SK-N-DZ (cell line): ENCODE measurements at places on chromosomes 7 and 10.

DNA sequence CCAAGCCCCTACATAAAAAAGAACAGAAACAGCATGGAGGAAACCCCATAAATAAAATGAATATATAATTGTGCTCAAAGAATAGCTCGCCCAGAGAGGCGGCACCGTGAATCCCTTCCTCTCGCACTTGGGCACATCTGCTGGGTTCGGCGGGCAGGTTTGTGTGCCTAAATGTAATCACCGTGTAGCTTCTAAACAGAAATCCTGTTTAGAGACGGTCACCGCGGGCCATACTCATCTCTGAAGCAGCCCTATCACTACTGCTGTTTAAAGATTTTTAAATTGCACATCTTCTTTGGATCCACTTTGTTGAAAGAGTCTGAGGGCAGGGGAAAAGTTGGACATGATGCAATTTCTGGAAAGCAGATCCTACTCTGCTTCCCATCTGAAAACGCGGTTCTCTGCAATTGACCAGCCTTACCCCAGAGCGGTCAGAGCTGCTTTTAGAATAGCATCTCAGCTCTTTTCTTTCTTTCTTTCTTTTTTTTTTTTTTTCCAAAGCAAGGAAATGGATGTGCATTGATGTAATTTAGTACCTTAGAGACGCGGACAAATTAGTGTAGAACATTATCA lies 6.4 kb downstream of the DRGX start:
- DNase-seq = no peak

GRCh38 chr10:79400146-79401004 lies 45.0 kb downstream of the ZCCHC24 start:
- peak; percentile 45 for DNase-seq

DNA sequence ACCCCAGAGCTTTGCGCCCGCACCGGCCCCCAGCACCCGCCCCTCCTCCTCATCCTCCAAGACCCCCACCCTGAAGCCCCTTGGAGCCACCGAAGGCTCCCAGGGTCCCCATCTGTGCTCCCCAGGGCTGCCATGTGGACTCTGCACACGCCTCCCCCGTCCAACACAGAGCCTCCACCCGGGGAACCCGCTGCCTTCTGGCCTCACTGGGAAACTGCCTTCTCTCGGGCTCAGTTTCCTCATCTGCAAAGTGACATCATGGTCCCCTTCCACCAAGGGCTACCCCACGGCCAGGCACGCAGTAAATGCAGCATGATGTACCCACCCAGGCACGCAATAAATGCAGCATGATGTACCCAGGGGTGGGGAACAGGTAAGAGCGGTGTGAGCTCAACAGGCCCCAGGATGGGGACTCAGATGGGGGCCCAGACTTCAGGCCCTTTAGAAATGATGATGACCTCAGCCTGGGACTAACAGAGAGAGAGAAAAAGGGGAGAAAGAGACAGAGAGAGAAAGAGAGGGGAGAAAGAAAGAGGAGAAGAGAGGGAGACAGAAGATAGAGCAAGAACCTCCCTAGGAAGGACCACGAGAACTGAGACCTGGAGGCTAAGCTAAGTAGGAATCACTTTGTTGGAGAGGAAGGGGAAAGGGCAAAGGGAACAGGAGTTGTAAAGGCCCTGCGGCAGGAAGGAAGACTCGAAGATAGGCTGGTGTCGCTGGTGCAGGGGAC lies 2.5 kb upstream of the MICALL2 start:
- DNase-seq = no peak

DNA sequence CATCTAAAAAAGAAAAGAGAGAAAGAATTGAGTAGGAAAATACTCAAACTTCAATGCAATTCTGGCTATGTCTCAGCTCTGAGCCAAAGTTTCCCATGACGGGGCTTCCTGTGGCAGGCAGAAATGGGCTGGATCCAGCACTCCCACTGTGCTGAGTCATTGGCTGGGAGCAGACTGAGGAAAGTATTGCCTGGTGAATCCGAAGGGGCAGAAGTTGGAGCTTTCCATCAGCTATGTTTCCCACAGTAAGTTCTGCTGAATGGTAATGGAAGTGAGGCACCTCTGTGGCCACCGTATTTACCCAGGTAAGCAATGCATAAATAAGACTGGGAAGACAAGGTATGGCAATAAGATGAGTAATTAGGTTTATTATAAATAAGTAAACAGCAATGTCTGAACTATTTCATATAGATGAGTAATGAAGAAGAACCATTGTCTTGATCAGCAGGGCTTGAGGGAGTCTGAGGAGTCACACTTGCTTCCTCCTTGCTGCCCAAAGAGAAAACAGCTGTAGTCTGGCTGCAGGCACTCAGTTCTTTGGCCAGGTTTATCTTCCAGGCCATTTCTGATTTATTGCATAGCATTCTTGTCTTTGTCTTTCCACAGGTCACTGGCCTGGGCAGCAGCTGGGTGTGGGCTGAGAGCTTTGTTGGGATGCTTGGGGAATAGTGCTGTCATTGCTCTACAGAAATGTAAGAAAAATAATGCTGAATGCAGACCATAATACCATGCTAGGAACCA lies 255.3 kb downstream of the DNAJB9 start:
- no peak for DNase-seq

GRCh38 chr10:110547139-110547761 lies 20.2 kb upstream of the SMC3 start:
- peak; percentile 65 for DNase-seq

DNA sequence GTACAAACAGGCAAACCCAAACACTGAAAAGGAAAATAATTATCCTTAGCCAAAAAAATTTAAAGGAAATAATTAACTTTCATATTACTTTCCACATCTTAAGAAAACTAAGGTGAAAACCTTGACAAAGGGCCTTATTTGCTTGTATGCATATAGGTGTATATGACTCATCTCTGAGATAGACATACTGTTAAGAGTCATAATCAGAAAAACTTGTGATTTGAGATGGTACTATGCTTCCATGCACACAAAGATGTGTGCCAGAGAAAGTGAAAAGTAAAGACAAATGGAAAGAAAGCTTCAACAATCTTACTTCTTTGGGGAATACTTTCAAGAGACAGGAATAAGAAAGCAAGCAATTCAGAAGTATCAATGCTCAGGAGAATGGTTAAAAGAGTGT lies 3.3 kb upstream of the CACNA2D1 start:
- no peak for DNase-seq

DNA sequence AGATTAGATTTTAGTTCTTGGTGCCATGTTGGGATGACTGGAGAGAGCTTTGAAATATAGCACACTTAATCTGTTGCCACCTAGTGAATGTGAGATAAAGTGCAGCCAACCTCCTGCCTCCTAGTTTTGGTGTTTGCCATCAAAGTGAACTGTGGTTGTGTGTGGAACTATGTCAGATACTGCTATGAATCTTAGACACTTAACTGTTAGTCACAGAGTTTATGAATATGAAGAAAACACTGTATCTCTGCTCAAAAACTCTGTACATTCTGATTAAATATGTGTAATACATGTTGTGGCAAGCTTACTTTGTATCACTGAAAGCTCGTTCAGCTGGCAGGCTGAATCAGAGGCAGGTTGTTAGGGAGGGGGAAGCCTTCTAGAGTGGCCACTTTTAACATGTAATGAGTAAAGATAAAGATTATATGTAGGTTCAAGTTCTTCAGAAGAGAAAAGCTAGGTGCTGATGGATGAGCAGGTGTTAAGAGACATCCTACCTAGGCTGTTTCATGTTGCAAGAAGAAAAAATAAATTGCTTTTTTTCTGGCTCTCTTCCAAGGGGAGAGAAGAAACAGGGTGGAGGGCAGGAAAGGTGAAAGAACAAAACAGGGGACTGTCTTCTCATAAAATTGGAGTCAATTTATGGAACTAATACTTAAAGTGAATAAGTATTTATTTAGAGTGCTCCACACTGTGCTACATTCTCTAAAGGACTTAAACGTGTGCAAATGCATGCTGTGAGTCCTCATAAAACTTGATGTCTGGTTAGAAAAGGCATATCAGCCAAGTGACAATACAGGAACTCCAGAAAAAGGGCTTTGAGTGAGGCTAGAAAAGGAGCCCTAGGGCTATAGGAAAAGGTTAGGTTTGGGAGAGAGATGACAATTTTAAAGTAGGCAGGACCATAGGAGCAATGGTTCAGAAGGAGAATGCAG lies 14.1 kb upstream of the LAMB1 start:
- DNase-seq = no peak

- no peak for DNase-seq
These were observed 20.3 kb upstream of the NFKB2 start for GRCh38 chr10:102375250-102375649.

GRCh38 chr7:32525839-32526238 lies 30.6 kb downstream of the AVL9 start:
- DNase-seq = no peak

DNA sequence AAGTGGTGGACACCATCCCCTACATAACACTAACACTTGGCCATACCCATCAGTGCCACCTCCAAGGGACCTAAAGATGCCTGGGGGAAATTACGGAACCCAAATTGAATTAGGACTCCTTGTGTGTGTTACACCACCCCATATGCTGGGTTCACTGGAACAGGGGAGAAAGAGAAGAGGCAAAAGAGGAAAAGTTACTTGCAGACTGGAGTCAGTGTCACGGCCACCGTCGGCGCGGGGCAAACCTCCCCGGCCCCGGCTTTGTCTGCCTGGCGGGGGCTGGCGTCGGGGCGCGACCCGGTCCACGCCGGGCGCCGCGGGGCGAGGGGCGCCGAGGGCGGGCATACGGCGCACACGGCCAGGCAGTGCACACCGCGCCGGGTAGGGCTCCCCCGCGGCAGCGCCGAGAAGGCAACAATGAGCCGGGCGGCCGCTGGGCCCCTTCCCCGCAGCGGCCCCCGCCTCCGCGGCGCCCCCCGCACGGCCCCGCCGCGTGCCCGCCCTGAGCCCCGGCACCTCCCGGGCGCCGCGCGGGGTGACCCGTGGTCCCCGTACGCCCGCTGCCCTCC lies 171.1 kb downstream of the FAM107B start:
- peak; percentile 24 for DNase-seq

GRCh38 chr7:29139796-29140195 lies 6.5 kb downstream of the CPVL start:
- no peak for DNase-seq
